ENCODE measurements at places on chromosomes 2 and 18.
A peak's percentile ranks its signal among the peaks of the same experiment; 100 is the strongest.

DNA sequence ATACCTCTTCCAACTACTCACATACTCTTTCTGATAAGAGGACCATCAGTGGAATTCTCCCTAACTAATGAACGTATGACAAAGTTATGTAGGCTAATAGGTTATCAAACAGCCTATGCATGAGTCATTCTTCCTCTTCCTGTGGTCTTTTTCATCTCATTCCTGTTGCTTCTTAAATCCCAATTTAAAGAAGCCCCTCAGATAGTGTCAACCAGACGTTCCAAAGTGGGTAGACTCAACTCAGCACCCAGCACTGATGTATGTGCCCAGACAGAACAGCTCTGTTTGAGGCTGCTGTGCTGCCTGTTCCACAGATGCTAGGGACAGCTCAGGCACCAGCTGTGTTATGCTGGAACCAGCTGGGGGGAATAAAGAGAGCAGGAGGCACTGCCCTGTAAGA, 52.6 kb downstream of the CXCR4 start:
- no peak for DNase-seq

DNA sequence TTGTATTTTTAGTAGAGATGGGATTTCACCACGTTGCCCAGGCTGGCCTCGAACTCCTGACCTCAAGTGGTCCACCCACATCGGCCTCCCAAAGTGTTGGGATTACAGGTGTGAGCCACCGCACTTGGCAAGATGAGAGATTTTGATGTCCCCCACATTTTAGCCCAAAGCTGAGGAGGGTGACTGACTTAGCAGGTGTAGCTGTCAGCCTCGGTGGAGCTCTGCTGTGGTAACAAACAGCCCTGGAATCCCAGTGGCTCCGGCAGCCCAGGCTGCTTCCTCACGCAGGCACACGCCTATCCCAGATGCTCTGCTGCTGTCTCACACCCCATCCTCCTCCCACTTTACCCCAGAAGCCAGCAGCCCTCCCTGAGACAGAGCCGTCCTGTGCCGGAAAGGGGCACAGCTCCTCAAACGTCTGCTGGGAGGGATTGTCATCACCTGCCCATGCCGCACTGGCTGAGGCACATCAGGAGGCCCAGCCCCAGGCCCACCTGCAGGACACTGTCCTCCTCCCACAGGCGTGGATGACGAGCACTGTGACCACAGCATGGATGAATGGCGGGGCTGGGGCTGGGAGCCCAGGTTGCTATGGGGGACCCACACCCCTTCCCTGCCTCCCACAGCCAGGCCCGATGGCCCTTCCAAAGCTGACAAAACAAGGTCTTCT, 10.6 kb upstream of the BOK start:
- no peak for DNase-seq

DNA sequence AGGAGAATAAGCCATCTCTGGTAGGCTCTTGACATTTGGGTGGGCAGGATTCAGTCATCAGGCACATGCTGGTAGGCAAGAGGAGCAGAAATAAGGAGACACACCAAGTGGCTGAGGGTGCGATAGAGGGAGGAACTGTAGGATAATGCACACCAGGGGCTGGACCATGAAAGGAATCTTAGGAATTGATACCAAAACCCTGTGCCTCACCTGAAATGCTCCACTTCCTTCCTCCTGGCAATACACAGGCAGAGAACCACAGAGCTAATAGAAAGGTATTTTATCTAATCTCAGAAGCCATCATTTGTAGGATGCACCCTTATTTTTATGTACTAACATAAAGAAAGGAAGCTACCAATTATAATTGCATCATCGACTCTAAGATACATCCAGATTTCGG, 4.4 kb upstream of the CYP1B1 start:
- no peak for DNase-seq

GRCh38 chr2:65511306-65511705, 78.9 kb upstream of the SPRED2 start:
- DNase-seq = no peak

- DNase-seq = peak; percentile 45
These were observed 107.3 kb downstream of the DYSF start for GRCh38 chr2:71560638-71561011.

- DNase-seq = no peak
These were observed 341.7 kb downstream of the PTPRM start for GRCh38 chr18:7908681-7909299.

DNA sequence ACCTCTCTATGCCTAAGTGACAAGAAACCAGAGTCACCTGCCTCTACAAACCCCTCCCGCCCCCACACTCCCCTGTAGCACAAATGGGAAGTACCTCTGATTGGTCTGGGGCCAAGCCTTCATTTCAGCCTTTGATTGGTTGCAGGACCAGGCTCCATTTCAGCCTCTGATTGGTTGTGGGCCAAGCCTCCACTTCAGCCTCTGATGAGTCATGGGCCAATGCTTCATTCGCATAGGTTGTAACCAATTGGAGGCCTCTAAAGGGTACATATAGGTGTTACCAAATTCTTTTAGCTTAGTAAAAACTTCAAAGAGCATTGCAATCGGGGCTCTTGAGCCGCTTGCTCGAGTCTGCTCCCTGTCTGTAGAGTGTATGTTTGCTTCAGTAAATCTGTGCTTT, 25.0 kb downstream of the CCDC102B start:
- no peak for DNase-seq

GRCh38 chr2:43307046-43307445, 80.6 kb upstream of the ZFP36L2 start:
- DNase-seq = no peak

DNA sequence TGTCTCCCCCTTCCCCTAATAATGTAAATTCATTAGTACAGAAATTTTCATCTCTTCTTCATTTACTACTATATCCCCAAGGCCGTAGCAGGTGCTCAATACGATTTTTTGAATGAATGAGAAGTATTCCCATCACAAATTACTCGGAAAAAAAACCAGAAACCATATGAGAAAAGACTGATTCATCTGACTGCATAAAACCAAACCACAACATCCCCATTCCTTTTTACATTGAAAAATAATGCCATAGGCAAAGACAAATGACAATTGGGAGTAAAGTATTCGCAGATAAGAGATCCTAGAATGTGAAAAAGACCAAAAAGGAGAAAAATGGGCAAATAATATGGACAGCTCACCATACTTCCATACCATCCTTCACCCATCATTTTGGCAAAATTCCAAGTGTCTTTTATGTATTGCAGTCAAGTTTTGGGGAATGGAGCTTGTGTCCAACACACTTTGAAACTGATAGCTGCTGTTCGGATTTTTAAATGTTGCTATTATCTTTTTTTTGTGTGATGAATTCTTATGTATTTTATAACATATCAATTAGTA, 1.5 kb downstream of the ZC3H8 start:
- no peak for DNase-seq

DNA sequence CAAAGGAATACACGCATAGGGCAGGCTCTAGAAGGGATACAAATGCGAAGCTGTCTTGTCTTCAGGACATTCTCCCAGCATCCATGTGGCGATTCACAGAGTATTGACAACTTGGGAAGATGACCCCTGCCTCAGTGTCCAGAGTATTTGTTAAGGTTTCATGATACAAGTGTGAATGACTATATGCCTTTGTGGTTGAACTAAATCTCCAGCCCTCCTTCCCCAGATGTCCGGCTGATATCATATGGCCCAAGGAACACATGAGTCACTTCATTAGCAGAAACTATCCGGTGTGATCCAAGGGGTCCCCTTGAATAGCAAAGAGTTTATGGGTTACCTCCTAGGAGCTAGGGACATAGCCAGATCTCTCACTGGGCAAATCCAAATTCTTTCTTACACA, 151.0 kb downstream of the INSIG2 start:
- no peak for DNase-seq

Measured in HEK293T (cell line).